Uterus (tissue), 4 donors: ENCODE measurements at places on chromosomes 12 and 14. TPM values are rescaled to one million over a fixed set of nuclear protein-coding genes. Genes with fewer than 3 reads are reported as not detected.

Gene TAS2R30
- not detected for total RNA-seq

Gene KRT6A
- total RNA-seq: 1.7 TPM

Gene MAP1LC3B2
- 1.8 TPM for total RNA-seq

Gene NANOG
- total RNA-seq: 0.07 TPM

Gene RHEBL1
- total RNA-seq: not detected

Gene KLRC1
- not detected for total RNA-seq

Gene MYH6
- total RNA-seq: not detected

Gene SMCO2
- total RNA-seq: not detected

GRCh38 chr12:3998397-3998796 lies 125.2 kb upstream of the PARP11 start:
- no peak for DNase-seq

GRCh38 chr12:113334786-113335539 lies at the start of gene SLC8B1:
Gene SLC8B1, minus strand, starts transcription at chr12:113335109. Its CDS starts 2,231 bp downstream, at chr12:113332878.
- DNase-seq: peak; percentile 92

DNA sequence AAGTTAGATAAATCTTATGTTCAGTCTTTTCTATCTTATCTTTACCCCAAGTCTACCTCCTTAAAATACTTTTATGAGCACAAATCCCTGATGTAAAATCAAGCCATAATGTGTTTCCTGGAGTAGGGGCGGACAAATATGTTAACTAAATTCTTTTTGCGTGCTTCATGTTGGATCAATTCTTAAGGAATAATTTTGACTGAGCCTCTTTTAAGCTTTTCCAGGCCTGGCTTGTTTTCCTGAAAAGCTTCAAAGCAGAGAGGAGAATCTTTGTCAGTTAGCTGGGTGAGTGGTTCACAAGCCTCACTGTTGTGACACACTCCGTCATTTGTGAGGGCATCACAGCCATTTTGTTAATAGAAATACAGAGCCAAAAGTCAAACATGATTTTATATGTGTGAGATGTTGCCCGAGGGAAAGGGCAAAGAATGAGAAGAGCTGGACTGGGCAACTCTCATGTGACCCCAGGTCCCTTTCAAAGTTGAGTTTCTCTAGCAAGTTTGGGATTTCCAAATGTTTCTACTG lies 468.9 kb downstream of the RGS6 start:
- DNase-seq: no peak

DNA sequence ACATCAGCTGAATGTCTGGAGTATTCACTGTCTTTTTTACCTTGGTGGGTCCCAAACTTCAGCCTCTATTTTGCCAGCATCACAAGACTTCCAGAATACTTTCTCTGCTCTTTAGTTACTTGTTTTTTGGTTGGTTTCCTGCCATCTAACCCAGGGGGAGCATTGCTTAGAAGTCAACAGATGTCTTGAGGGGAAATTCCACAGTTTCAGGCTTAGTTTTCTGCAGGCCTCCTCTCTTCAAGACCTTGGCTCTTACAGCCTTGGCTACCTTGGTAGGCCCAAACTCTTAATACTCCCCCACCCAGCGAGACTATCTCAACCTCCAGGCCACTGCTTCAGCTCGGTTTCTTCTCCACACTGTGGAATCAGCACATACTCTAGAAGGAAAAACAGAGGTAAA lies 41.7 kb downstream of the NEDD1 start:
- DNase-seq: no peak

GRCh38 chr12:130826151-130826801 lies 12.8 kb downstream of the STX2 start:
- DNase-seq: no peak

DNA sequence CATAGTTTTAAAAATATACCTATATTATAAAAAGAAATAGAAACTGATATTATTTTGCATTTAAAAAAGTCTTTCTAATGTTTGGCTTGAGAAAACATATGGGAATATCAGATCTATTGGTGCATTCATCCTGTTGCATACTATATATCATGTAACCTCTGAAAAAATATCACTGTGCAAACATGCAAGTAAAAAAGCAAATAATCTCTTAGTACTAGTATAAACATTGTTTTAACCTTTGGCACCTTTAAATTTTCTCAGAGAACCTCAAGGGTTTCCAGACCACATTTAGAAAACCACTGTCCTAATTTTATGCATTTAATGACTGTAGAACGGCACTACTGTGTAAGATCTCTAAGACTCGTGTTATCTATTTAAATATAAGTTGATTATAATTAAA lies 416.8 kb downstream of the LRFN5 start:
- DNase-seq: no peak

DNA sequence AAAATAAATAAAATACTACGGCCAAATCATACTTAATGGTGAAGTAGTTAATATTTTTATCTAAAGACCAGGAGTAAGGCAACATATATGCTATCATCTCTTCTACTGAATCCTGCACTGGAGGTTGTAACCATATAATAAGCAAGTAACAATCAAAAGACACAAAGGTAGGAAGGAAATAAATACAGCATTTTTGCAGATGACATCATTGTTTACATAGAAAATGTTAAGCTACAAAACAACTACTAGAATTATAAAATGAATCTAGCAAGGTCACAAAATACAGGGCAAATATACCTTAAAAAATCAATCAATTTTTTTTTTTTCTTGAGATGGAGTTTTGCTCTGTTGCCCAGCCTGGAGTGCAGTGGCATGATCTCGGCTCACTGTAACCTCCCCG lies 51.6 kb upstream of the BDKRB2 start:
- DNase-seq: no peak

DNA sequence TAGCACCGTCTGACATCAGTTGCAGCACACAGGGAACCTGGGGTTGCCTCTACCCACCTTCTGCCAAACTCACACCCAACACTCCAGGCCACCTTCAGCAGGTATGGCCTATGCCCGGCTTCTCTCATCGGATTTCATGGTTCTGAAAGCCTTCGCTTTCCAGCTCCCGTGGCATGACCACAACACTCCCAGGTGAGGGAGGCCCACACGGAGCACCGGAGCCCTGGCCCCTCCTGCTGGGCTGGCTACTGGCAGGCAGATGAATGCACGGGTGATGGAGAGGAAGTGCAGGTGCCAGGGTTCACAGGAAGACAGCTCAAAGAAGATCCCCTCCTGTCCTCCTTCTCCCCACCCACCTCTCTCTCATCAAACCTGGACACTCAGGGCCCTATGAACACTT lies 37.2 kb downstream of the CACNA2D4 start:
- no peak for DNase-seq

DNA sequence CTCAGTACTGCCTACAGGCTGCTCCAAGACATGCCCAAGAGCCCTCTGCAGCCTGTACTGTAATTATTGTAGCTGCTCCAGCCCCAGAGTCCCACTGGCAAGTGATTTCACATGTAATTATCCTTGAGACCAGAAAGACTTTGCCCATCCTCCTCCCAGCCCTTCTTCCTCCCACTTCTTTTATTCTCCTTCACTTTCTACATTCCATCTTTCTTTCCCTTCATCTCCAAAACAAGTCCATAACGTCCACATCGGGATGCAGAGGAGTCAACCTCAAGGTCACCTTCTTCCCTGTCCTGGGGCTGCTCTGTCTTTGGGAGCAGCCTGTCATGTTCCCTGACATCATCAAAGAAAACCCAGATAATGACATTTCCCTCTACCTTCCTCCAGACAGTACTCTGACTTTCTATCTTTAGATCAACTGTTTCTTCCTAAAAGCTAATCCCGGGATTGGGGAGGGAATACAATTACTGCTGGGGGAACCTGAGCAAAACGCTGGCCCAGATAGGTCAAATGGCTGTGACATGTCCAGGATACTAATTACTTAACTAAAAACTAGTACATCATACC lies 39.1 kb downstream of the SLC8A3 start:
- no peak for DNase-seq

DNA sequence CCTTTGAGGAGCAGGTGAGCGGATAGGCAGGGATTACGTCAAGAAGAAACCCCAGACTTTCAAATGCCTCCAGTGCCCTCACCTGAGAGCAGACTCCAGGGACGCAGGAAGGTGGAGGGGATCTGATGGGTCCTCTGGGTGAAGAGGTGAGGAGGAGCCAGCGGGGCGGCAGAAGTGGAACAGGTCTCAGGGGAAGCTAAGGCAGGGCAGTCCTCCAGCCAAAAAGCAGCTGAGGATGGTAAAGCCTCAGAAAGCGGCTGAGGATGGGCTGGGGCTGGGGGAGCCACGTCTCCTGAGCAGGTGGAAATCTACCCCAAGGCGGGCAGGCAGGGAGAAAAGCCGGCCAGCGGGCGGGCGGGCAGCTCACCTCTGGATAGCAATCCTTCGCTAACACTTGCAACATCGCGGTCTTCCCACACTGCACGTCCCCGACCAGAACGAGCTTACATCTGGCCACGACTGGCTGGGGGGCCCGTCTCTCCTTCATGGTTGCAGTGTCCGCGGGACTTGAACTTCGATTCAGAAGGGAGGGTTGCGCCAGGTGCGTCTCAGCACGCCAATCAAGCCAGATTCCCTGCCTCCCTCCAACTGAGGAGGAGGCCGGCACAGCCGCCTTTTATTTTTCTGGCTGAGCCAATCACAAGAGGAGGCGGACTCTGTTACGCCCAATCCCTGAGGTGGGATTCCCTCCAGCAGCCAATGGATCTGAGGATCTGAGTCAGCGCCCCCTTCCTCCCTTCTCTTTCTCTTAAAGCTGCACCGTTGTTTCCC lies at the start of gene RND1:
Gene RND1, minus strand, starts transcription at position 590 of the 771 bp plus-strand sequence. Its CDS starts 103 bp downstream, at position 487.
- peak; percentile 92 for DNase-seq

DNA sequence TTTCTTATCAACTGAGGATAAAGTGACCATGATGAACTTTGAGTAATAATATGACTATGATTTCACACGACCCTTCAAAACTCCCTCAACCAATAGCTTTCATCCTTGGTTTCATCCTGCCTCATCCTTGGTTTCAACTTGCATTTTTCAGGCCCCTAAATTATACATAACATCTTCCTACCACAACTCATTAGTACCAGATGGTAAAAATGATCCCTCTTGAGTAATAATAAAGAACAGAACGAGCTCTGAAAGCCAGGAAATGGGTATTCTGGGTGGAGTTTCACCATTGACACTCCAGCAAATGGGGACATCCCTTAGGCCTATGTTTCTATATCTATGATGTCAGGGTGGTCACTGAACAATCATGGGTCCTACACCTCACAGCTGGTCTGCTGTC lies 72.1 kb upstream of the LMNTD1 start:
- DNase-seq: no peak

DNA sequence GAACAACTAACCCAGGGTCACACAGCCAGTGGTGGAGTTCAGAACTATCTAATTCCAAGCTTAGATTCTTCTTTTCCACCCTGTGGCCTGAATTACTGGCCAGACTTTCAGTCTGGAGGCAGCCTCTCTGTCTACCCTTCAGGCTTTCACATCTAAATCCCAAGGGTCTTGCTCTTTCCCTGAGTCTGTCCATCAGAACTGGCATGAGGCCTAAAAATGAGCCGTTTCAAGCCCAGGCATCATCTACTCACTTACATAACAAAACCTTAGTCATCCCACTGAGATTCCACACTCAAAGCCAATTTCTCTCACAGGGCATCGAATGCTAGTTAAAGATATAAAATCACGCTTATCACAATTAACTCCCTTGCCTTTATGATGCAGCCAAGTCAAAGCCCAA lies 1.3 kb upstream of the PTGDR start:
- DNase-seq: peak; percentile 64

DNA sequence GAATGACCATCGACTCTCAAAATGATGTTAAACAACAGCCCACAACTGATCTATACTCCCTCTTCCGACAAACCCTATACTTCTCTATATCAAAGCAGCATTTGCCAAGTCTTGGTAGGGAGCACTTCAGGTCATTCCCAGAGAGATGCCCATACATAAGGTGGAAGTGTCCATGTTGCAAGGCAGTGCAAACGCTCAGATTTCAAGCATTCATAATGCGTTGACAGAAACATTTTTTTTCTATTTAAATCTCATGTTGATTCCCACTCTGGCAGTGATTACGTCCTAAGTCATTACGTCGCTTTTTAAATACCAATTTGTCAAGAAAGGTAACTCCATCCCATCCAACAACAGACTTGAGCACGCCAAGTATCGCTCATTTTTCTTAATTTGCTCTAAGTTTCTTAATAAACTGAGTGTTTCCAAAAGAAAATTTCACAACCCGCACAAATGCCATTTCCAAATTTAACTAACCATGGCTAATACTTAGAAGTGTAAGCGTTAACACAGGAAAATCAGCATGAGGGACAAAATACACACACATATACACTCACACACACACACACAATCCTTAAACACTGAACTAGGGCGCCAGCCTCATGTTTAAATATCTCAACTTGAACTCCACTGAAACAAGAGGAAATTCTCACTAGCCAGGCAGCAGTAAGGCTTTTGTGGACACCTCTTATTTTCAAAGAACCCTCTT lies 1.1 kb downstream of the GXYLT1 start:
- DNase-seq: no peak

DNA sequence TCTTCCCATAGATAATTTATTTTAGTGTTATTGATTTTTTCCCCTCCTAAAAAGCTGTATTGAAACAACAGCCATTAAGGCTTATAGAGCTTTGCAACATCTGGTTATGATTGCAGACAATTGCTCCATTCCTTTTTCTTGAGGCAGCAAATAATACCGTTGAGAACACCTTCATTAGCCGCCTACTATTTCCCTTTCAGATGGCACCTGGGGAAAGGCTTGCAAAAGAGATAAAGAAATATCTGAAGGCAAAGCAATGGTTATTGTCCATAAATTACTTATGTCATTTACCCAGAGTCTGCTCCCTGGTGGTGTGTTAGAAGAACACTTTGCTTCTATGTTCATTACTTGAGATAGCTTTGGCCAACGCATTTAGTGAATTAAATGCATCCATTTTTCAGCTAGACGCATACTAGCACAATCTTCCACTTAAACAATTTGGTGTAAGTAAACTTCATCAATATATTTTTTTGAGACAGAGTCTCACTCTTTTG lies 377.8 kb downstream of the KCNH5 start:
- no peak for DNase-seq
